ENCODE measurements at places on chromosomes 7 and 10.

GRCh38 chr10:50850578-50851230 is 34.7 kb downstream of the A1CF start:
- DNase-seq = no peak

DNA sequence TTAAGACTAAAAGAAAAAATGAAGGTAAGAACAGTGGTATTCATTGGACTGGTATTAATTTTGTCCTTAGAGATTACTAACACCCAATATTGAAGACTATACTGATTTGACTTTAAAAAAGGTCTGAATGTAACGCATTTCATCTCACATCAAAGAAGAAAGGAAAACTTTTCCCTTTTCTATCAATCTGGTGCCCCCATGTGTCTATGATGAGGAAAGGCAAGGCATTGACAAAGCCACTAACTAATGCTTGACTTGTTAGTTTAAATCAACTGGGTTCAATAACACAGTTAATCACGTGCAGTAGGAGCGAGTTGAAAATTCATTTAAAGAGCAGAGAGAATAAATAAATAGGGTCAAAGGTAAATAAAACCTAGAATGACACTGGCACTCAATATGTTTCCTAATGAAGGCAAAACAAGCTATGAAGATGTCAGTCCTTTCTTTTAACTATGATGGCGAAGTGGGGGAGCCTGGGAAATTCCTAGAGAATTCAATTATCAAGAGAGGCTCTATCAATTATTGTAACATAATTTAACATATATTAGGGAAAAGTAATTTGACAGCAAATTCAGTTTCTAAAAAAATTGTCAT is 180.9 kb downstream of the ANK3 start:
- DNase-seq = peak; percentile 33

- DNase-seq = no peak
Observed at GRCh38 chr7:51269911-51270310, 46.7 kb downstream of the COBL start.

- DNase-seq = peak; percentile 32
Observed at GRCh38 chr7:140672382-140673062, at the start of gene ADCK2. TSS of gene ADCK2 (plus strand) at chr7:140672945. CDS start at chr7:140673331, 386 bp downstream.

DNA sequence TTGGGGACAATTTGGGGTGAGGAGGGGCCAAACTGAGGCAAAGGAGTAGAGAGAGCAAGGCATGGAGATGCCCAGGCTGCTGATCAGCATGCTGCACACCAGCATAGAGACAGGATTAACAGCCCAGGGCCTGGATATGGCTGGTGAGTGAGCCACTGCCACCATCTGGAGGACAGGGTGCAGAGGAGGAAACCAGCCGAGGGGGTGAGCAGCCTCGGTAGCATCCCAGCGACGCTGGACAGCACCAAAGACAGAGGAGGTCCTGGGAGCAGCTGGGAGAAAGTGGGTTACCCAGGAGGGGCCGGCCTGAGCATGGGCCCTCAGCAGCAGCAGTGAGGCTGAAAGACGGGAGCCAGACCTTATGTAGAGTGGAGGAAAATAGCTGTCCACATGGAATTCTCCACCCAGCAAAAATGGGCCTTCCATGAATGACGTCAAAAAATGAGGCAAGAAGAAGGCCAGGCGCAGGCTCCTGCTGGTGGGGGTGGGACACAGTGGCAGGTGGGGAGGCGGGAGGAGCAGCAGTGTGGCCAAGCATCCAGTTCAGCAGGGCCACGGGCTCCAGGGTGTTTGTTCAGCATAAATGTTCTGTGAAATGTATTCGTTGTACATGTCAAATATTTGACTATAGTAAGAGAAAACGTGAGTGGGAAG is 16.7 kb downstream of the RET start:
- no peak for DNase-seq

DNA sequence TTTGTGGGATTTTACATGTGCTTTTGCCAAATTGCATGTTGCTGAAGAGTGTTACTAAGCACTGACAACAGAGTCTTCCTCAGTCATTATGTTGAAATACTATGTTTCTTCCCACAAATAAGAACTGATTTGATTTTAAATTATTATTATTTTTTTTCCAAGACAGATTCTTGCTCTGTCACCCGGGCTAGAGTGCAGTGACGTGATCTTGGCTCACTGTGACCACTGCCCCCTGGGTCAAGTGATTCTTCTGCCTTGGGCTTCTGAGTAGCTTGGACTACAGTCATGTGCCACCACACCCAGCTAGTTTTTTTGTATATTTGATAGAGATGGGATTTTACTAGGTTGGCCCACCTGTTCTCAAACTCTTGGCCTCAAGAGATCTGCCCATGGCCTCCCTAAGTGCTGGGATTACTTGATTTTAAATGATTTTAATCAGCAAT is 42.3 kb downstream of the MINPP1 start:
- no peak for DNase-seq

- DNase-seq = no peak
Observed at GRCh38 chr7:116242759-116243158, 32.4 kb downstream of the TES start.

- DNase-seq = no peak
Observed at GRCh38 chr7:26397796-26398426, 106.2 kb downstream of the SNX10 start.

DNA sequence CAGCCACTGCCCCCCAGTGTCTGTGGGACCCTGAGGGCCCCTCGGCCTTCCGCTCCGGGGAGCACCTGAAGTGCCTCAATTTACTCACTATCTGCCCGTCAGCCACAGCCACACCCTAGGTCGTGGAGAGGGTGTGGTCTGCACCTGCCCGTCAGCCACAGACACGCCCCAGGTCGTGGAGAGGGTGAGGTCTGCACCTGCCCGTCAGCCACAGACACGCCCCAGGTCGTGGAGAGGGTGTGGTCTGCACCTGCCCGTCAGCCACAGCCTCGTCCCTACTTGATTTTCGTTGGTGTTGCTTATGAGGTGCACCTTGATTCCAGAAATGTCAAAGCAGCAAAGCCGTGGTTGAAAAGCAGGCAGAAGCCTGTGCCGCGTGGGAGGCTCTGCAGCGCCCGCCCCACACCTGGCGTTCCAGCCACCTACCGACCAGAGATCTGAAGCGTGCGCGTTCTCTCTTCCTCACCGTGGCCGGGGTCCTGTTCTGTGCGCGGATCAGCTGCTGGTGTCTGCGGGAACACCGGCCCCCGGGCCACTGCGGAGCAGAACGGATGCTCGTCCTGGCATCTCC is 101.6 kb downstream of the DYNC2I1 start:
- no peak for DNase-seq

DNA sequence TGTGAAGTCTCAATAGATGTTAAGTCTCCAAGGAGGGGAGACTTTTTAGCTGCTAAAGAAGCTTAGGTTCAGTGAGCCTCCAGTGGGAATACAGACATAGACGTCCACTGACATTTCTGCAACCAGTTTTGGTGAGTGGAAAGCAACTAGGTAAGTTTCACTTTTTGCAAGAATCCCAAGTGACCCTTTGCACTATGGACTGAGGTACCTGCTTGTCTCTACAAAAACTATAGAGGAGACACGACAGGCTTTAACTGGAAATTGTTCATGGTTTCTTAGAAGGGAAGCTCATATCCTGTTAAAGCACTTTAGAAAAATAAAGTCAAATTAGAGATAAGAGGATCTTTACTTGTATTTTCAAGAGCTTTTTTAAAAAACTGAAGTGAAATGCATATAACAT is 38.6 kb downstream of the GBF1 start:
- DNase-seq = no peak

- DNase-seq = no peak
Observed at GRCh38 chr10:88161756-88162155, 298.3 kb downstream of the PTEN start.

DNA sequence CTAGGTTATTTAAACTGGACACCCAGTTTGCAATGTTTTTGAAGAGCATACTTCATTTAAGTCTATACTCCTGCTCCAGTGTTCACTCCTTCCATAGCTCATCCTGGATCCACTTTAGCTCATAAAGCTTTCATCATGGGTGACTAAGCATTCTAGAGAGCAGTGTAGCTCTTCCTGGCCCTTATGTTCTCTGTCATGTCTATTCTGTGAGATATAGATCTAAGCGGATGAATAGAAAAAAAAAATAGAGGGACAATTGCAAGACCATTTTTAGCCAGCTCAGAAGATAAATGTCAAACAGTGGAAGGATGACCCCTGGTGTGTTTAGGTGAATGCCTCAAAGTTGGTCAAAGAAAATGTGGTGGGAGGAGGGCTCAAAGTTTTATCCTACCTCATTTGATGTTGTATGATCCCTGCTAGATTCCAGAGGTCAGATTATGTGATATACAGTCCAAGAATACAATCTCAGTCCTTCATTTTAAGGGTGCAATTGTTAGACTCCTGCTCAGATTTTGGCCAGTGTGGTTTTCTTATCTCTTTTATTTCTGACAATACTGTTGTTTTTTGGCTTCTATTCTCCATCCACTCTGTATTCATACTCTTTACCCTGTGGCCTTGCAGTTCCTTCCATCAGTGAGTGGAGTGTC is 7.5 kb upstream of the HECW1 start:
- DNase-seq = no peak

DNA sequence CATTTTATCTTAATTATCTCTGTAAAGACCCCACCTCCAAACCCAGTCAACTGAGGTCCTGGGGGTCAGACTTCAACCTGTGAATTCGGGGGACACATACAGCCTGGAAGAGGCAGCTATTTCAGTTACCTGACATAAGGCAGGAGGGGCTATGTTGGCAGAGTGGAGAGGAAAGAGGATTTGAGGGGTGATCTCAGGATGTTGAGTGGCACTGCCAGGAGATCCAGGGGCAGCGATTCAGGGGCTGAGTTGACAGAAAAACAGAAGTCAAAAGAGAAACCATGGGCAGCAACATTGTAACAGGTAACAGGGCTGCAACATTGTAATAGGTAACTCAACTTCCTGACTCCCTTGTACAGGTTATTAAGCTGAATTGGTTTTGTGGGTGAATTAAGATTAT is 162.6 kb downstream of the ADARB2 start:
- DNase-seq = no peak

All from AML-193 (cell line).